NCI-H1105 (cell line): ENCODE measurements at places on chromosomes 1 and 21.

DNA sequence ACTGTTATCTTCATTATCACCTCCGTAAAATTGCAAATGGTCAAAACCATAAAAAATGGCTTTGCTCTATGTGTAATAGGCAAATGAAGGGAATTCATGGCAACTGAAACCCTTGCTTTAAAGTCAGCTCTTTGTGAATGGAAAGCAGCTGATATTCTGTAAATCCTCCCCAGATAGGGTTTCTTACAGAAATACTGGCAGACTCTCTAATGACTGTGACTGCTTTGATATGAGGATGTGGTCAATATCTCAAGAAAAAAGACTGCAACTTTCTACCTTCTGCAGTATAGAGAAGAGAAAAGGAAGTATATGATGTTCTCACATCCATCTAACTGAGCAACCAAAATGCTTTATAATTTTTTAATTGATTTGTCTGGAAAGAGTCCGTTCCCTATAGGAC lies 193.1 kb downstream of the ST6GALNAC3 start:
- no peak for DNase-seq

GRCh38 chr1:66723985-66724384 lies 28.3 kb upstream of the DYNLT5 start:
- DNase-seq, result no peak

GRCh38 chr1:245416781-245417180 lies 262.0 kb downstream of the KIF26B start:
- no peak for DNase-seq

GRCh38 chr1:245558069-245558468 lies 403.3 kb downstream of the KIF26B start:
- no peak for DNase-seq

- no peak for DNase-seq
Measured at GRCh38 chr1:25443030-25443699, 12.5 kb downstream of the MACO1 start.

DNA sequence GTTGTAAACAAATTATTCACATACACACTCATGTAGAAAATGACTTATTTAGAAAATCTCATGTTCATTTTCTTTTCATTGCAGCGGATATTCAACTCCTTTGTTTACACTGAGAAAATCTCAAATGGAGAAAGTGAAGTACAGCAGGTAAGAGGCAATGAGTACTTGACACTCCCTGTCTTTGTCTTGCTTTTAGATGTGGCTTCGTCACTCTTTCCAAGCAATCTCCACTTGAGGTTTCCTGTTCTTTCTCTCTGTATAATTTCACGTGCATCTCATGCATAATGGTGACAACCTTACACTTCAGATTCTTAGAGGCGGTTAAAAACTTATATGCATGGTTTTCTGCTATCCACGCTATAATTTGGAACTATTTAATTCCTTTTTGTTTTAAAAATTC lies 80.6 kb downstream of the CACHD1 start:
- peak; percentile 31 for DNase-seq

- no peak for DNase-seq
Measured at GRCh38 chr1:102861247-102861646, 247.1 kb downstream of the COL11A1 start.

GRCh38 chr1:6646499-6647148 lies 22.0 kb downstream of the THAP3 start:
- peak; percentile 11 for DNase-seq

DNA sequence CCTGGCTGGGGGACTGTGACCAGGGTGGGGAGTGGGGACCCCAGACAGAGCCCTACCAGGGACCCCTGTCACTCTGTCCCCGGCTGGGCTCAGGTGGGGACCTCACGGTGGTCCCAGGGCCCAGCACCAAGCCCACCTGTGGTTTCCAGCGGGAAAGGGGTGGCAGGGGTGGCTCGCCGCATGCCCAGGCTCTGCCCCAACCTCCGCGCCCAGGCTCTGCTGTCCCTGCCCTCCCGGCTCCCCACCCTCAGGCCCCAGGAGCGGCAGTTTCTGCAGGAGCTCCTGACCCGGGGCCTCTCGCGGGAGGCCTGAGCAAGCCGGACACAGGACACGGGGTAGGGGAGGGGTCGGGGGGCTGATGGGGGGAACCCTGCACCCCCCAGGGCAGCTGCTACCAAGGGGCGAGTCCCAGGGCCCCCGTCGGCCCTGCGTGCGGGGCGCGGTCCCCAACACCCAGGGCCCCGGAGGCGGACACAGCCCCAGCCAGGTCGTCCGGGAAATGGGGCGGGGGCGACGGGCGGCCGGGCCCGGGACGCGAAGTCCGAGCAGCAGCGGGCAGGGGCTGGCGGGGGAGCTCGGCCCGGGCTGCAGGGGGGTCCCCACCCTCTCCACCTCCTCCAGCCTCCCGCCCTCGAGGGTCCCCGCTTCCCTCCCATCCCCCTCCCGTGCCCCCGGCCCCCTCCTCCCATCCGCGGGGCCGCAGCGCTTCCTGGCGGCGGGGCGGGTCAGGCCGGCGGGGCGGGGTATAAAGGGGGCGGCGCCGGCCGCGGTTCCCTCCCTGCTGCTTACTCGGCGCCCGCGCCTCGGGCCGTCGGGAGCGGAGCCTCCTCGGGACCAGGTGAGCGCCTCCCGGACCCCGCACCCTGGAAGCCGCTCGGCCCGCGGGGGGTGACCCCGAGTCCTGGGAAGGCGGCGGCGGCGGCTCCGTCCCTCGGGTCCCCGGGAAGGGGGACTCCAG lies at the start of gene COL6A2:
TSS of gene COL6A2 (plus strand) at position 777 of the 958 bp plus-strand sequence.
- DNase-seq, result peak; percentile 33

- DNase-seq, result no peak
Measured at GRCh38 chr1:10588640-10589039, 113.9 kb downstream of the PEX14 start.

GRCh38 chr1:15295696-15296095 lies 48.7 kb downstream of the FHAD1 start:
- no peak for DNase-seq

GRCh38 chr1:214990619-214991018 lies 91.9 kb upstream of the KCNK2 start:
- DNase-seq, result no peak

DNA sequence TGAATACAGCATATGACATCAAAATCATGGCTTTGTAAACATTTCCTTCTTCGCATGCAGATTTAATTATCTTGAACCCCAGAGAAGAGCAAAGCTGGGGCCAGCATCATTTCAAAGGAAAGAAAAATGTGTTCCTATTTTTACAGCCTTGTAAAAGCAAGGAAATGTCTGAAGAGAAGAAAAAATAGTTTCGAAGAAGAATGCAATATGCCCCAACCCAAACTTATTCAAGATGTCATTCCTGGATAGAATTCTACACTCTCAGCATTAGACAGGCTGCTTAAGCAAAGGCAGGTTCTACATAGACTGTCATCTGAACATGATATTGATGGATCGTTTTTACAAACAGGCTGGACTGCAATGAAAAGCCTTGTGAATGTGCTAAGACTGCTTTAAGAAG lies 900.8 kb downstream of the TTLL7 start:
- no peak for DNase-seq

GRCh38 chr1:226981386-226981817 lies 41.3 kb downstream of the COQ8A start:
- no peak for DNase-seq

DNA sequence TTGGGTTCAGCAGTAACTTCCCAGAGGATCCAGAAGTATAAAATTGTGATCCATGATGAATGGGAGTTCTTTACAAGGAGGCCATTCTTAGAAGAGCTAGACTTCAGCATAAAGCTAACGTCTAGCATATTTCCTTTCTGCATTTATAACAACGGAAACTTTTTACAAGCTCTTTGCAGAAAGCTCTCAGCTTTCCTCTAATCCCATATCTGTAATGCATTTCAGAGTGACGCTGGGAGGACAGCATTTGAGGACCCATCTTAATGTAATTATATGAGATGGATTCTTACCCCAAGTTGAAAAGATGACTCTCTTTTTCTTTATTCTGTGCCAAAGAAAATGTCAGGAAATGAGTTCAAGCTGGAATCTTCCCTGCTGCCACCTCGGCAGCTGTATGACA lies 132.0 kb upstream of the CACHD1 start:
- DNase-seq, result no peak

GRCh38 chr1:167723707-167724323 lies 2.0 kb downstream of the MPZL1 start:
- DNase-seq, result no peak

GRCh38 chr1:96557336-96557735 lies 164.2 kb upstream of the PTBP2 start:
- no peak for DNase-seq

- no peak for DNase-seq
Measured at GRCh38 chr1:48676822-48677221, 99.9 kb downstream of the BEND5 start.

GRCh38 chr1:112026016-112026415 lies 36.5 kb upstream of the KCND3 start:
- no peak for DNase-seq

DNA sequence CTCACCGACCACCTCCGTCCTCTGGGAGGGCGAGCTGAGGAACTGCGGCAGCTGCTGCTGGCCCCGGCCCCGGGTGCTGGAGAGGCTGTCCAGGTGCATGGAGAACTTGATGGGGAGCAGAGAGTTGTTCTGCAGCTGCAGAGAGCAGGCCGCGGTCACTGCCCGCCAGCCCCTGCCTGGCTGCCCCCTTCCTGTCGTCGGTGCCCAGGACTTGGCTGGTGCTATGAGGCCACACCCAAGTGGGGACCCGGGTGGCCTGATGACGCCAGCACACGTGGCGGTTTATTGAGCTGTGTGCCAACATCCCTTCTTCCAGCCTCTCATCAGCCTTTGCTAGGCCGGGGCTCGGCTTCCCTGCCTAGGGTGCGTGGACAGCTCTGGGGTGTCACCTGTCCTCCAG lies 5.3 kb upstream of the TMEM52 start:
- DNase-seq, result no peak

- no peak for DNase-seq
Measured at GRCh38 chr1:205391386-205391785, 30.5 kb downstream of the LEMD1 start.

DNA sequence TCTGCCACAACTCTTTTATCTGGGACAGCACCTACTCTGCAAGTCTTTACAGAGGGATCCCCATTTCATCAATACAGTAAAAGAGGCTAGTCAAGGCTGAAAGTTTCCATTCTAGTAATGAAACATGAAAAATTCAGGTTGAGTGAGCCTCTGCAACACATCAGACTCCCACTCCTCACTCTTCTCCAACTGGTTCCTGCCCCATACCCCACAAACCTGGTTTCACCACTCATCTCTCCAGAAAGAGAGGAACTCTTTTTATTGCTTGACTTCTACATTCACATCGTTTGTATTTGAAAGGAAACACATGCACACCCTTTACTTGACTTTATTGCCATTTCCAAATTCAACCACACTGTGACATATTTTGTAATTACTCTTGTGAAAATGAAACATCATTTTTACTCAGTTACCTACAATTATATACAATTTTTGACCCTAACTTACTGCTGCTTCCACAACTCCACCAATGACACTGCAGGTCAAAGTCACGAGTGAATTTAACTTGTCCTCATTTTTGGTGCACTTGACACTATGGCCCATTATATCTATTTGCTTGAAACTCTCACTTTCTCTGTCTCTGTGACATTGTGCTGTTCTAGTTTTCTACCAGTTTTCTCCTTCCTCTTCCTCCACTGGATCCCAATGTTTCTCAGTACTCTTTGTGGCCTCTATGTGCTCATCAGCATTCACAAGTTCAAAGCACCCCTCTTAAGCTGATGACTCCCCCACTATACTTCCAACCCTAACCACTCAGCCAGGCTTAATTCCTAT lies 8.0 kb downstream of the STX6 start:
- no peak for DNase-seq

- no peak for DNase-seq
Measured at GRCh38 chr1:102833151-102833550, 275.2 kb downstream of the COL11A1 start.

DNA sequence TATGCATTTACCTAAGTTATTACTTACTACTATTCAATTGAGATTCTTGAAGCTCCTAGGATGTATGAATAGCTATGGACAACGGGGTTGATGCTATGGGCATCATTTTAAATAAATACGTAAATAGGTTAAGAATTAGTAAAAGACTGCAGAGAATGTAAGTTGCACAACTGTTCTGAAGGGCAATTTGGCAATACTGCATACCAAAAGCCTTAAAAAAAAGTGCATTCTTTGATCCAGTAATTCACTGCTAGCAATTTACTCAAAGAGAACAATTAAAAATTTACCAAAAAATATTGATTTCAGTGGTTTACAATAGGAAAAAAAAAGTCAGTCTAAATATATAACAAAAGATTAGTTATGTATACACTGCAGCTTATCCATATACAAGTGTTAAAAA lies 3.5 kb downstream of the ARPC5 start:
- no peak for DNase-seq

GRCh38 chr1:205235951-205236350 lies 8.2 kb downstream of the TMCC2 start:
- DNase-seq, result no peak

- no peak for DNase-seq
Measured at GRCh38 chr1:225812488-225813213, 2.7 kb downstream of the EPHX1 start.

- no peak for DNase-seq
Measured at GRCh38 chr1:72530646-72531045, 248.3 kb upstream of the NEGR1 start.

DNA sequence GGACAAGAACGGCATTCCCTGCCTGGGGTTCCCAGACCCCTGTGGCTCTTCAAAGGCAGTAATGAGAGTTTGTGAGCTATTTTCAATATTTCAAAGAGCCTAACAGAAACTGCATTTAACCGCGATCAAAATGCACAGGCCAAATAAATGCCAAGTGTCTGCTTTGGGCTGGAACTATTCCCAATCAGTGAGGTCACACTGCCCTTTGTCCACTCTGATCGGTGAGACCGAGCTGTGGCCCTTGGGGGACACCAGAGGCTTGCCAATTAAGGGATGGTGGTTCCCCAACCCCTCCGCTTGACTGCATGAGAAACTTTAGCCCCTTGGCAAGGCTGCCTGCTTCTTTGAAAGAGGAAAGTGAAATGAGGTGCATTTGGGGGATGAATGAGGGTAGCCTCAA lies 20.3 kb downstream of the CSMD2 start:
- DNase-seq, result no peak
